ENCODE measurements at places on chromosomes 3 and 15.

GRCh38 chr3:2554656-2555055 is 456.0 kb downstream of the CNTN4 start:
- DNase-seq: no peak

- no peak for DNase-seq
Observed at GRCh38 chr15:25735550-25736384, 127.4 kb downstream of the ATP10A start.

DNA sequence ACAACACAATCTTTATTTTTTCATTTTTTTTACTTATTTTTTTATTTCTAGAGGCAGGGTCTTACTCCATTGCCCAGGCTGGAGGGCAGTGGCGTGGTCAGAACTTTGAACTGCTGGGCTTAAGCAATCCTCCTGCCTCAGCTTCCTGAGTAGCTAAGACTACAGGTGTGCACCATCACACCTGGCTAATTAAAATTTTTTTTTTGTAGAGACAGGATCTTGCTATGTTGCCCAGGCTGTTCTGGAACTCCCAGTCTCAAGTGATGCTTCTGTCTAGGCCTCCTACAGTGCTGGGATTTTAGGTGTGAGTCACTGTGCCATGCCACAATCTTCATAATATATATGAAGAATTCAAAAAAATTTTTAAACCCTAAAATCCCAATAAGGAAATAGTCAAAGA is 20.8 kb downstream of the HSPBAP1 start:
- DNase-seq: no peak

DNA sequence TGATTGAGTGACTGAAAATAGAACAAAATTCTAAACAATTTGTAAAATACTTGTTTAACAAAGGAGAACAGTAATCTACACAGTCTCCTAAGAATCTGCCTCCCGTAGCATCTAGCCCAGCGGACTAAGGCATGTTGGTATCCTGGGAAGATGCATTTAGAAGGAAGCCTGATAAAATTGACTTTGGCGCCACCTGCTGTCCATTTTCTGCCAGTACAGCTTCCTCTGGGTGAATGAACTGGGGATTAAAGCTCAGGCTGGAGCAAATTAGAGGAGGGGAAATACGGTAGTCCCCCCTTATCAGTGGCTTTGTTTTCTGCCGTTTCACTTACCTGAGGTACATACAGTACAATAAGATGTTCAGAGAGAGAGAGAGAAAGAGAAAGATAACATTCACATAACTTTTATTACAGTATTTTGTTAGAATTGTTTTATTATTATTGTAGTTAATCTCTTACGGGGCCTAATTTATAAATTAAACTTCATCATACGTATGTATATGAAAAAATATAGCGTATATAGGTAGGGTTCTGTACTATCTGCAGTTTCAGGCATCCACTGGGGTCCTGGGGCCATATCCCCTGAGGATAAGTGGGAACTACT is 191.6 kb downstream of the GAP43 start:
- peak; percentile 82 for DNase-seq

Measured in M059J (cell line).